Islet precursor cell (in vitro differentiated cells): ENCODE measurements at places on chromosomes 4 and X.

DNA sequence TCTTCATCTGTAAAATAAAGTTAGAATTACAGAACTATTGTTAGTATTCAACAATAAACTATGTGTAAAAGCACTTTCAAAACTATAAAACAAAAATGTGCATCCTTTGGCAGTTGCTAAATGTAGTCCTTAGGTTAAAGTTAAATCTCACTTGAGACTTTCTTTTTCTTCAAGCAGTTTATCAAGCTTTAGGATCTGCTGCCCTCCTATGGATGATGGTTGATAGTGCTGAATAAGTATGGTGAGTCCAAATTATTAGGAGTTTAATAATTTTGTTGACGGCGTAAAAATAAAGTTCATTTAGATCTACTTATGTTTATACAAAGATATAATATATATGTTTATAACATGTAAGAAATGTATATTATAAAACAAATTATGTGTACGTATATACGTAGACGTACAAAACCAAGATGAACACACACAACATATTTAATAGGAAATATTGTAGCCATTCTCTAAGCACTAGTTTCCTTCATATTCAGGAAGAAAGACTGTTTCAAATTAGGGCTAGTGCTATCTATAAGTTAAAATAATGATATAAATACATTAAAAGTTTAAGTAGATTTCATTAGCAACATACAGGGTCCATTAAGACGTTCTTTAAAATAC lies 22.3 kb downstream of the UGT2A2 start:
- no peak for DNase-seq

DNA sequence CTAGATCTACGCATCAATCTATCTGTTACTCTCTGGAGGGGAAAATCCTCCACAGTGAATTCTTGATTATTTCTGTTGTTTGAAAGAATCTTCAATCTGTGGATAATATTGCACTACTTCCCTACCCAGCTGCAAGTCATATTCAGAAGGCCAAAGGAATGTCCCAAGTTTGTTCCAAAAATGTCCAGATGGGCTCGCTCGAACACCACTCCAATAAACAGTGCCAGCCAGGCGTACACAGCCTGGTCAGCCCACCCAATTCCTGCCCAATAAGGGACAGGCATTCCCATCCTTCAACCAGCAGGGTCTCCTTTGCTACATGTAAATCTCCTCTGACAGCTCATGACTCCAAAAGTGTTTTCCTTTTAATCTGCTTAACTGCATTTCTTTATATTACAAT lies 80.7 kb upstream of the GPM6B start:
- DNase-seq = no peak

DNA sequence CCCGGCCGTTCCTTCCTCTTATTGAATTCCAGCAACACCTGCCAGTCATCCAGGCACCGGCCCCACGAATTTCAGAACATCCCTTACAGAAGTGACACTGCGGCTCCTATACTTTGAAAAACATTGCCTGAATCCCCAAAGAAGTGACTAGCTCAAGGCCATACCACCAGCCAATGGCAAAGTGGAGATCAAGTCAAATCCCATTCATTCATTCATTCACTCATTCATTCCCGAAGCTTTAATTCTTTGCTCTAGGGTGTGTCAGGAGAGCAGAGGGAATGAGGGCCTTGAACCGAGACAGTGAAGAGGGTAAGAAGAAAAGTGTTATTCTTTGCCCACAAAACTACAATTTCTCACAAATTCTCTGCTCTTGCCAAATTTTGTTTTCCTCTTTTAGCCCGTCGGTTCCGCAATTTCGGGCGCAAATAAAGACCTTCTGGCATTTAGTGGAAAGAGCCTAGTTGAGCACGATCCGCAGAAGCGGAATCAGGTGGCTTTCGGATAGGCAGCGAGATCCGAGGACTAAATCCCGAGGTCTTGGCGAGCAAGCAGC lies 824 bp upstream of the HMGB3 start:
- DNase-seq = no peak

GRCh38 chrX:46710927-46711623 lies 47.8 kb downstream of the SLC9A7 start:
- peak; percentile 52 for DNase-seq

DNA sequence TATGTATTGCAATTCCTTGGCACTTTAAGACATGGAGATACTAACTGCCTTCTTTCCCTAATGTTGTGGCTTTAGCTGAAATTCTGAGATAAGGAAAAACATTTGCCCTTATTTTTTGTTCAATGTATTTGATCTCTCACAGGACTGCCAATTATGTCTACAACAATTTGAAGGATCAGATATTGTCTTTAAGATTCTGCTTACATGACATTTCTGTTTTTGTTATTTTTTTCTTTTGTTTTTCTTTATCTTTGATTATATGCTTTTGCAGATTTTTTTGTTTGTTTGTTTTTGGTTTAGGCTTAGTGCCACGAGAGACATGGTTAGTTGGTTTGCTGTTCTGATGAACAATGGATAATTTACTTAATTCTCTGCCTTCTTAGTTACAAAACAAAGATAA lies 303.3 kb downstream of the TECRL start:
- DNase-seq = no peak

DNA sequence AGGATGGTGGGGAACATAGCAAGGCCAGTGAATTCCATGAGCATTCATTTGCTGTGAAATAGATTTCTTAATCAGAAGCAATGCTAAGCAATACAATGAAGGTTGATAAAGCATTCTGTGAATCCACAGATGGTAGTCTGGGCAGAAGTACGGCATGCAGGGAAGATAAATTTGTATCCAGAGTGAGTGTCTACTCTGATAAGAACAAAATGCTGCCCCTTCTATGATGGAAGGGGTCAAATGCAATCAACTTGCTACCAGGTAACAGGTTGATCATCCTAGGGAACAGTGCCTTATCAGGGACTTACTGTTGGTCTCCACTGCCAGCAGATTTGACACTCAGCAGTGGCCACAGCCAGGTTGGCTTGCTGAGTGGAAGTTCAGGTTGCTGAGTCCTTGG lies 189.4 kb downstream of the MAB21L2 start:
- DNase-seq = no peak

DNA sequence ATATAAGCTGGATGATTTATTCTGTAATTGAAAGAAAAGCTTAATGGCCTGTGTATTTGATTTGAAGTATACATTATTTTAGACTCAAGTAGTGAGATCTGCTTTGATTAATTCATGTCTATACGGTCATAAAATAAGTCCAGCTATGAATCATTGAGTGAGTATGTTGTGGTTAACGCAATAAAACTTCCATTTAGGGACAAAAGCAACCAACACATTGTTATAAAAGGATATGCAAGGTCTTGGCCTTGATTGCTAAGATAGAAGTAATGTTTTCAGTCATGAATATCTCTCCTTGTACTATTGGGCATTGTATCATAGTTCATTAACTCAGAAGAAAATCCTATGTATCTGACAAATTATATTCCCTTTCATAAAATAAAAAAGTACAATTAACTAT lies 162.1 kb downstream of the EPHA5 start:
- DNase-seq = no peak

DNA sequence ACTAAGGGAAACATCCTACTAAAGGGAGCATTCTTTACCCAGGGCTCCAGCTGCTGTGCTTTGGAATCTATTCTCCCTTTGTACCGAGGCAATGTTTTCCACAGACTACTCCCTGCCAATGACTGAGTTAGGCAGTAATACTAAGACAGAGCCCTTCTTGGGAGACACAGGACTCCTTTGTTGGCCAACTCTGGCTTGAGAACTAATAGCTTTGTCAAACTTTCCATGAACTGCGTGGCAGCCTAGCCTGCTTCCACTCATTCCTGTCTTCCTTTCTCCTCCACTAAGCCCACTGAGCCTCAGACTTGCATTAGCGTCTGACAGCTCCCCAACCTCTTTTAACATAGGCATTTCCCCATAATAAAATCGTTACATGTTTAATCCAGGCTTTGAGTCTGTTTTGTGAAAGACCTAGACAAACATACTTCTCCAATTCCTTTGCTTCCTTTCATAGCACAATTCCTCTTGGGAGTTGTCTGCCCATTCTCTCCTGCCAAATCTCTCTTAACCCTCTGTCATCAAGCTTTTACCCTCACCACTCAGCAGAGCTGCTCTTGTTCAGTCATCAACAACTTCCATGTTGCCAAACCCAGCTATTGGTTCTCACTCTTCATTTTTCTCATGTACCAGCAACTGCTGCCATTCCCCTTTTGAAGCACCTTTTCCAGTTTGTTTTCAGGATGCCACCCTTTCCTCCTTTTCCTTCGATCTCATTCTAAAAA lies 300.3 kb upstream of the IGFBP7 start:
- DNase-seq = peak; percentile 67

- no peak for DNase-seq
Observed at GRCh38 chr4:128847082-128847724, 37.7 kb downstream of the JADE1 start.

- DNase-seq = no peak
Observed at GRCh38 chrX:133697656-133698055, 282.4 kb upstream of the GPC4 start.

DNA sequence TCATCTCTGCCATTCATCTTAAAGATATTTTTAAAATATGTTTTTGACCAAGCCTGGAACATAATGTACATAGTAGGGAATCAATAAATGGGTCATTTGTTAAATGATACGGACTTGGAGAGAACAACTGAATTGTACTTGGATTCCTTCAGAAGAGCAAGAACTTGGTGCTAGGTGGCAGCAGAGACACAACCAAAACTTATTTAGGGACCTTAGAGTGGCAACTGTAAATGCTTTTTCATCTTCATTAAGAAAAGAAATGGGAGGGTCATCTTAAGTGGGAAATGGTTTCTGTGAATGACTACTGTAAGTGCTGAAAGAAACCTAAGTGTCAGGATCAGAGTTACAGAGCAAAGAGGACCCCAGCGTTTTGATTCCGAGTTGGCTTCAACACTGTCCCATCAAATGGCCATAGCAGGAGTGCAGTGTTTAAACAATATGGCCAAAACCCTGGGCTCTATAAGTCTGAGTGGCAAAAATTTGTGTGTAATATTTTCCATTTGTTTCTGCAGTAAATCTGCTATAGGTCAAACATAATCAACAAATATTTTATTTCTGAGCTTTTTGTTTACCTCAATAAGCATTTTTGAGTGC lies 213.6 kb downstream of the PALLD start:
- no peak for DNase-seq

GRCh38 chr4:189124149-189124758 lies 816.4 kb upstream of the FRG1 start:
- peak; percentile 57 for DNase-seq

DNA sequence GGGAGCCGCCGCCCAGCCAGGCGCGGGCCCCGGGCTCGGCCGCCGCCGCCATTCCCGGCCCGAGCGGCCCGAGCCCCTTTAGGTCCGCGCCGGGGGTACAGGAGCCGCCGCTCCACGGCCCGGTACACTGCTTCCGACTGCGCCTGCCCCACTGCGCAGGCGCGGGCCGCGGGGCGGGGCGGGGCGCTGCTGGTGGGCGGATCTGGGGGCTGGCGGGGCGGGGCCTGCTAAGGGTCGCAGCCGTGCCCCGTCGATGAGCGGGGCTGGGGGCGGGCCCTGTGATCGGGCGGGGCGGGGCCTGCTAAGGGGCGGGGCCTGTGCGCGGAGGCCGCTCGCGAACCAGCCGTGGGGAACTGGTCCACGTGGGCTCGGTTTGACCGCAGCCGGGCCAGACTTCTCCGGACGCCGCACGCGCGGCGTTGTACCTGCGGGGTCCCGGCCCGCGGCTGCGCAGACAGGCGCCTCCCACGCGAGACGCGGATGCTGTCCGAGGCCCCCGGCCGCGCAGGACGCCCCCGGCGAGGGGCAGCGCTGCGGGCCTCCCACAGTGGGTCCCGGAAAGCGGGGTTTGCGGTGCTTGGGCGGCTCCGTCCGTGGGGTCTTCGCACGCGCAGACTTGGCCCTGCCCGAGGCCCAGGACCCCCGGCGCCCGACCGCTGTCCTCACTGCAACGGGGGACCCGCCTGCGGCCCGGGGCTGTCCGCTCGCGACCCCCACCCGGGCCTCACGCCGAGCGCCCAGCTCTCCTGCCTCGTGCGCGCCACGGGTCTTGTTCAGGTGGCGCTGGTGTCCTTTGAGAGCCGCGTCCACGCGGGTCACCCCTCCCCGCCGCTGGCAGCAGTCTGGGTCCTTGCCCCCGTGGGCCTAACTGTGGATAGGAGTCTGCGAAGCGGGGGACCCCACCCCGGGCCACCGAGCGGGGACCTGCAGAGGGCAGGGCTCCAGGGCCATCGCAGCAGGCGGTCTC lies at the start of gene DGKQ:
Gene DGKQ (minus strand): TSS at position 139 of the 967 bp plus-strand sequence. CDS start 87 bp downstream, at position 52.
- peak; percentile 89 for DNase-seq

DNA sequence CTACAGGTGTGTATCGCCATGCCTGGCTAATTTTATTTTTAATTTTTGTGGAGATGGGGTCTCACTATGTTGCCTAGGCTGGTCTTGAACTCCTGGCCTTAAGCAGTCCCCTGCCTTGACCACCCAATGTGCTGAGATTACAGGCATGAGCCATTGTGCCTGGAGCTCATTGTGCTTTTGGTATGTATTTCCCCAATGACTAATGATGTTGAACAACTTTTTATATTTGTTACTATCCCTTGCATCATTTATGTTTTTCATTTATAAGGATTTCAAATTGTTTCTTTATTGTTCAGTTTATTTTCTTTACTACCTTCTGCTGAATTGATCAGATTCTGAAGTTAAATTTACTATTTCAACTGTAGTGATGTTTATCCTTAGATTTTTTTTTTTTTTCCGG lies 199.7 kb downstream of the CEP135 start:
- no peak for DNase-seq

DNA sequence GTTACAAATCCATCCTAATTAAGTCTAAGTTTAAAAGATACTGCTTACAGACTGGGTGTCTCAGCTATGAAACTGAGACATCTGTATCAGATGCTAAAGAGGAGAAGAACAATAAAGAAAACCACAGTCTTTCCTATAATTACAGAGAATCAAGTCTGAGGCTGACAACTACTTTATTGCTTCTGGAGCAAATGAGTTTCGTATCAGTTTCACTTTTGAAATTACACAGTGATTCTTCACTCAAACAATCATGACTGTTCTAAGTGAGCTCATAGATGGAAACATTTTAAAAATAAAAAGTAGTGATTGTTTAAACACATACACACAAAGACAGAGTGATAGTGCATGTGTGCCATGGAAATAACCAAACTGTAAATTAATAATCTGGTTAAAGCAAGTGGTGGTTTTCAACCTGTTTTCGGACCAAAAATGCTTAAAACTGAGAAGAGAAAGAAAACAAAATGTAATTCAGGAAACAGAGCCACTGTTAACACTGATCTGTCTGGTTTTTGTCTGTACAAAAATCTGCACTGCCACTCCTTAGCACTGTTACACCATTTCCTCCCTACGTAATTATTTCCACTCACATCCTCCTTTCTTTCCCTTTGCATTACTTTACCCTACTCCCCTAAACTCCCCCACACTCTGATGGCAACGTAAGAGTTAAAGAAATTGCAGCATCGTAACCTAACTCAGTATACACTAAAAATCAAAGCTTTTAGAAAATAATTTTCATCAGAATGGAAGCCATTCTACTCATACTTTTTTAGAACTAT lies 12.5 kb downstream of the RFC1 start:
- DNase-seq = no peak

DNA sequence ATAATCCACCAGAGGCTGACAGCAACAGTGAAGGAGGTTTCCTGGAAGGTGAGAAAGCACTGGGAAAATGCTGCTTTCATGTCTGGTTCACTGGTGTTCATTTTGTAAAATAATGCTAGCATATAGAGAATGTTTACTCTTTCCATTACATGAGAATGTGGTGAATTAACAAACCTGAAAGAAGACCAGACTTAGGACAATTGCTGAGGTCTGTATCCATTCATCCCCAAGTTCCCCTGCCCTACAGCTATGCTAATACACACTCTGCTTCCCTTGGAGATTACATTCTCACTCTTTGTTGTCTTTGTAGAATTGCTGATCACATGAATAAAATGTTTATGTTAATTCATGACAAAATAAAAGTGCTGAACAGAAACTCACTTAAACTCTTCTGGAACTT lies 99.5 kb downstream of the ARHGAP6 start:
- DNase-seq = no peak
